ENCODE measurements at places on chromosomes 1 and 21. TPM values are rescaled to one million over a fixed set of nuclear protein-coding genes. Genes with fewer than 3 reads are reported as not detected.

- DNase-seq = no peak
Observed at GRCh38 chr1:231021540-231022031, 18.5 kb downstream of the FAM89A start.

GRCh38 chr1:8533907-8534306 lies 216.0 kb downstream of the SLC45A1 start:
- no peak for DNase-seq

DNA sequence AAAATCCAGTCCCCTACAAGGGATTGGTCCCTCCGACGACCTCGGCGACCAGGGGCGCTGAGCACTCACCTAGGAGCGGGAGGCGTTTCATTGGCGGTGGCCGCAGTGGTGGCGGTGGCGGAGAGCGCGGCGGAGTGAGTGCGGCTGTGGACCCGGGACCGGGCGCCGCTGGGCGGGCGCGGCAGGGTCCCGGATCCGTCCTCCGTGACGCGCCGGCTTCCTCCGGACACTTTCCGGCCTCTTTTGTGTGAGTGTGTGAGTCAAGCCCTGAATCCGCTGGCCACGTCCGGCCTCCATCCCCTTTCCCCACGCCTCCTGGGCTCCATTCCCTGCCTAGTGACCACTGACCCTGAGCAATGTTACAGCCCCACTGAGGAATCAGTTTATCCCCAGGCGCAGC lies at the start of gene ADGRL4:
Gene ADGRL4 (minus strand): TSS at position 167 of the 400 bp plus-strand sequence. CDS start 76 bp downstream, at position 91.
- DNase-seq = no peak

The ERG gene
- 16.4 TPM for polyA plus RNA-seq

The KLF17 gene
- 0.13 TPM for polyA plus RNA-seq

- DNase-seq = no peak
Observed at GRCh38 chr1:171663854-171664575, 11.5 kb upstream of the MYOC start.

The TNFRSF25 gene
- polyA plus RNA-seq = 10.4 TPM

The ATP5IF1 gene
- 72.6 TPM for polyA plus RNA-seq

DNA sequence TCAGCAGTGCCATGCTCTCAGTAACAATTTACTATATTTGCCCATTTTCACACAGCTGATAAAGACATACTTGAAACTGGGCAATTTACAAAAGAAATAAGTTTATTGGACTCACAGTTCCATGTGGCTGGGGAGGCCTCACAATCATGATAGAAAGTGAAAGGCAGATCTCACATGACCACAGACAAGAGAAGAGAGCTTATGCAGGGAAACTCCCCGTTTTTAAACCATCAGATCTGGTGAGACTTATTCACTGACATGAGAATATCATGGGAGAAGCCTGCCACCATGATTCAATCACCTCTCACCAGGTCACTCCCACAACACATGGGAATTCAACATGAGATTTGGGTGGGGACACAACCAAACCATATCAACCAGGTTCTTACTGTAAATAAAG lies 112.1 kb upstream of the C1orf87 start:
- no peak for DNase-seq

DNA sequence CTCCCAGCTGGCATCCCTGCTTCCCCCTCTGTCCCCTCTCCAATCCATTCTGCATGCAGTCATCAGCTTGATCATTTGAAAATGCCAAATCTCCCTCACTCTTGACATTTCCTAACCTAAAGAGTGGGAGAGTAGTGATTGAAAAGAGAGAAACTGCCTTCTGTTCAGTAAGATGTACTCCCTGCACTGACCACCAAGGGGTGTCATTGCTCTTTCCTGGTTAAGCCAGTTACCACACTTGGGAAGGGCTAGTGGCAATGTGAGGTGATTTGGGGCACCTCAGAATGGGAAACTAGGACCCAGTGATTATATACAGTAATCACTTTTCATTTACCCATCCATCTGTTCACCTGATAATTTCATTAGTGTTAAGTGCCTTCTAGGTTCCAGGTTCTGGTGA lies 6.9 kb upstream of the TMEM269 start:
- no peak for DNase-seq

GRCh38 chr1:163664671-163665335 lies 343.0 kb downstream of the NUF2 start:
- DNase-seq = no peak

DNA sequence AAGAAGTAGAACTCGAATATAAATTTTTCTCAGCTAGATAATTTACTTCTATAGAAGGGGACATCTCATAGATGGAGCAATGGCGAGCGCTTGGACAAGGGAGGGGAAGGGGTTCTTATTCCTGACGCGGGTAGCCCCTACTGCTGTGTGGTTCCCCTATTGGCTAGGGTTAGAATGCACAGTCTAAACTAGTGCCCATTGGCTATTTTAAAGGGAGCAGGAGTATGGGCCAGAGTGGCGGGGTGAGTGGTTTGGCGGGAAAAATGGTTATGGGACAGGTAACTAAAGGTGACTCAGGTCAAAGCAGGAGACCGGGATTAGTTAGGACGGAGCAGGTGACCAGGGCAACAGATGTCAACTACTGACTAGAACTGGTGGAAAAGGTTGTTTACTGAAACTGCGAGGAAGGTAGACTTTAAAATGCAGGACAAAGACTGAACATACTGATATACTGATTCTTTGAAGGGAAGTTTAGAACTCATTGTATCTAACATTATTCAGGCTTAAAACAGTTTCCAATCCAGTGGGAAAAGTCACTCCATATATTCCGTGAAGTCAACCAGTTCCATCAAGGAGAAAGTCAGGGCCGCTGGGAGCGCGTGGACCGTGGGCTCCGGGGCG lies 940 bp upstream of the ATAD3A start:
- no peak for DNase-seq

The NBPF10 gene
- polyA plus RNA-seq = 1.3 TPM

The KCNK1 gene
- 1.3 TPM for polyA plus RNA-seq

DNA sequence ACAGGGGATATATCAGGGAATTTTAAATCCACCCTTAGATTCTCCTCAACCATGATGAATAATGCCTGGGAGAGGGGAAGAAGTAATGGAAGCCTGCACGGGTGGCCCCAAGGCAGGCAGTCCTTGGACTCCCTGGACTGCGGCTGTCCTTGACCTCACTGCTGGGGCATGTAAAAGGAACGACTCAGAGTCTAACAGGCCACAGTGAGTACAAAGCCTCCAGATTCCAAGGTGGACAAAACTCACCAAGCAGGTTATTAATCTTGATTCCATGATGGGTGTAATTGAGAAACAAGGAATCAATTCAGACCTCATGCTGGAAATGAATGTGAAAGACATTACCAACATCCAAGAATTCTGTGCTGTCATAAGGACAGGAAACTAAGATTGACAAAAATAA lies 13.0 kb upstream of the ARHGAP29 start:
- no peak for DNase-seq

DNA sequence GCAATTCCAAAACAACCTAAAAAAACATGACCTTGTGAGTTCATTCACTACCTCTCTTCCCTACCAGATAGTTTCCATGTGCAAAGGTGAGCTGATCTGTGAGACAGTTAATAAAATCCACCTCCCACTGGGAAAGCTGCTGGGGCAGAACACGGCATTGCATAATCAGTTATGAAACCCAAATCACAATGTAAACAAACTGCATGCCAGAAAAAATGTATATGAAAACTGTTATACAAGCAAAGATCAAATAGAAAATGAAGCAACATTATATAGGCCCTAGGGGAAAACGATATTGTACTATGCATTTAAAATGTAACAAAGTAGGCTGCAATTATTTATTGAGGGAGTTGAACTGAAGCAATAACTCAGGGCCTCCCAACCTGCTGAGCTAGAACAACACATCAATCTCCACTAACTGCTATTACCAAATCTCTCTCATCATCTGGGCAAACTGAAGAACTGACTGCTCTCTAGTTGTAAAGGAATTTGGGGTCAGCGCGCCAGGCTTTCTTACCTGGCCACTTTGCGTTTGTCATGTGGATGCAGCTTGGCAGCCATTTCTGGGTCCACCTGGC lies 31.0 kb downstream of the TRIT1 start:
- DNase-seq = no peak

The FAM43B gene
- 0.58 TPM for polyA plus RNA-seq

DNA sequence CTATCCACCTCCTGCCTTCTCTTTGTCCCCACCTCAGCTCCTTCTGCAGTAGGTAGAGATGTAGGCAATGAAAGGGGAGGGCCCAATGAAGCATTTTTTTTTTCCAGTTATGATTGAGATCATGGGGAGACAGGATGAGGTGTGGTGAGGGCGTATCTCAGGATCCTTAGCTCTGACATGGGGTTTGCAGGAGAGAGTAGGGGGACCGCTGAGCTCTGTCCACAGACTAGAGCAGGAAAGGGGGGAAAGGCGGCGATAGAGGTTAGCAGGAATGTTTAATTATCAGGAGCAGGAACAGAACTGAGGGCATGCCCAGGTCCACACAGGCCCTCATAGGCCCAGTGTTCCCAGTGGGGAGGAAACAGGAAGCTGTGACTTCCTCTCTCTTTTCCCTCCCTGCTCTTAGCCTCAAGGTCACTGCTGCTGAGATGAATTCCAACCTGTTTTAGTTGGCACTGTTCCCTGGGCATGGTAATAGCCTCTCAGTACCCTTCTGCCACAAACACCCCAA lies 901 bp upstream of the RXFP4 start:
- no peak for DNase-seq

GRCh38 chr1:245798349-245798711 lies 643.5 kb downstream of the KIF26B start:
- no peak for DNase-seq

GRCh38 chr21:27408826-27409225 lies 441.9 kb upstream of the ADAMTS5 start:
- DNase-seq = no peak

DNA sequence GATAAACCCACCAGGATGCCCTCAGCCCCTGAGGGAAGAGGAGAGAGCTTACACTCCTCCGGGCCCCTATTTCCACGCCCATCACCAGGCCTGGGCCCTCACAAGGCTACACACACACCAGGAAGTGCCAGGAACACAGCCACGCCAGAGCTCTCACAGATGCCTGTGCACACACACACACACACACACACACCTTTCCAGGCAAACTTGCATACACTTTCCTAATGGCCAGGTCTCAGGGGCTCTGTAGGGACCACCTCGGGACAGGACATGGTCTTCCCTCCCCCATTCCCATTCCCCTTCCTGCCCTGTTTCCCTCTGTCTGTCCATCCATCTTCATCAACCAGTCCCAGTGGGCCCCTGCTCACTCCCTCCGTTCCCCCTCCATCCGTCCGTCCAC lies 9.7 kb upstream of the EPHA2 start:
- no peak for DNase-seq

- no peak for DNase-seq
Observed at GRCh38 chr1:220786337-220787068, at the start of gene MTARC1. TSS of gene MTARC1 (plus strand) at chr1:220786913. CDS start at chr1:220786945, 32 bp downstream.

The ETS2 gene
- 24.9 TPM for polyA plus RNA-seq

DNA sequence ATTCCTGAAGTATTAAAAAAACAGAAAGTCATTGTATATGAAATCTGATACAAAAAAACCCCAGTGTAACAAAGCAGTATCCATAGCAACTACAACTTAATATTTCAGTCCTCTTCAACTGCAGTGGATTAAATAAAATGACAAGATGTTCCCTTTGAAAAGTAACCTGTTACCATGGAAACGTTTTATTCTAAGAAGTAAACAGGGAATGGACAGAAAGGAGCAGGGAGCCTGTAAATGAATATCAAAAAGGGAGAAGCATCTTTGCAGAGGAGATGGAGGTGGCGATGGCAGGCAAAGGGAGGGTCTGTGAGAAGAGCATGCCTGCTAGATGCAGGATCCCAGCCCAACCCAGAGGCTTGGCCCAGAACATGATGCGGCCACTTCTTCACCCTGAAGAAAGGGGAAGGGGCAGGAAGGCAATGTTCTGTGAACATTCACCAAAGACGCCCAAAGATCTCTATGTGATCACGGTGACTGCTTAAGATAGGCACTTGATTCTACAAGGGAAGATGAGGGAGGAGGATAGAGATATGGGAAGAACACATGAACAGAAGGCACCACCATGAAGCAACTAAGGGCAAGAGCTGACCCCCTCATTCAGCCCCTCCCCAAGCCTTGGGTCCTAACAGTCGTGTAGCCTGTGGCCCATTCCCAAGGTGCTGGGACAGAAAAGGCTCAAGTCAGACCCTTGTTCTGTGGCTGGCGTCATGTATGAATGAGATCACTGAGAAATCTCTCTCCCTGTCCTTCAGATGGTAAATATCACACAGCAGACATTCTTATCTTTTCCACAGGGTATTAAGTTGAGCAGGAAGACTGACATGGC lies 200.0 kb downstream of the SLC45A1 start:
- DNase-seq = peak; percentile 50

- no peak for DNase-seq
Observed at GRCh38 chr1:44318097-44319088, 36.7 kb downstream of the ERI3 start.

GRCh38 chr21:38490411-38491020 lies 7.8 kb downstream of the ERG start:
- no peak for DNase-seq

The FCRL2 gene
- polyA plus RNA-seq = 0.11 TPM

DNA sequence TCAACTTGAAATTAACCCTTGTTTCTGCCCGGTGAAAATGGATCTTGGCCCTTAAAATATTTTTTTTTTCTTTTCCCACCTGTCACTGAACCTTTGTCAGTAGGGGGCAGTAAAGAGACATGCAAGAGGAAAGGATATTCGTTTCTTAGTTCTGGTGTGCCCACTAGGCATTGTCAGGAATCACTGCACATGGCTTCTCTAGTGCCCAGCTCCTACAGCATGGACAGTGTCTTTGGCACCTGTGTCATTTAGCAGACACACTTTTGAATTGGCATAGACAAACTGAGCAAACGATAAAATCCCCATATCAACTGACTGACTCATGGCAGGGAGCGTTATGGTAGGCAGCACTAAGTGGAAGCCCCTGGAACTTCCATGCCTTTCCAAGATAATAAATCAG lies 1048.1 kb downstream of the BRINP3 start:
- DNase-seq = no peak

GRCh38 chr1:243718893-243719292 lies 131.2 kb downstream of the AKT3 start:
- no peak for DNase-seq

DNA sequence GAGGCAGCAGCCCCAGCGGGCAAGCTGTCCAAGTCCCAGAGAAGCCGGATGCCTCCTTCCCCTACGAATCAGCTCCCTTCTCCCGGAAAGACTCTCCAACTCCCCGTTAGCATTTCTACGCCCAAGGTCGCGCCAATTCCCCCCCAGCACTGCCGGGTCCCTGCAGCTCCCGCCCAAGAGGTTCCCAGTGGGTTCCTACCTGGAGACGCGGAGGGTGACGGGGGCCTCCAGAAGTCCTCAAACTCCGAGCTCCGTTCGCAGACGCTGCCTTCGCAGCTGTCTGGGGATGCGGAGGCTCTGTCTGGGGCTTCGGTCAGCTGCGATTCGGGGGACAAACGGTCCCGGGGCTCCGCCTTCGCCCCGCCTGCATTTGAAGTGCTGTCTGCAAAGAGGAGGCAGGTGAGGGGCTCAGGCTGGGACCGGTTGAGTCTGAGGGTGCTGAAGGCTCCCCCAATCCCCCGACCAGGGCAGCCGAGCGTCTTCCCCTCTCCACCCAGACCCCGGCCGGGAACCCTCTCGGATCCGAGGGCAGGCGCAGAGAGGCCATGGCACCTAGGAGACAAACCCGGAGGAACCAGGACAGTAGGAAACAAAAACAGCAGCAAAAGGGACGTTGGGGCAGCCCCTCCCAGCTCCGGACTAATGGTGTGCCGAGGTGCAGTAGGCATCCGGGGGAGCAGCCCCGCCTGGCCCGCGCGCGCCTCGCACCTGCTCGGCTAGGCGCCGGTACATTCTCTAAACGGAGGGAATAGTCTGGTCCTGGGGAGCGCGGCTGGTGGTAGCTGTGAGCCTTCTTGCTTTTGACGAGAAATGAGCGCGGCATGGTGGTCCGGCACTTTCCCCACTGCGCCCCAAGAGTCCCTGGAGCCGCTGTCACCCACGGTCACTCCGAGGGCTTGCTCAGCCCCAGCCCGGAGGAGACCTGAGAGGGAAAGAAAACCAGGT lies 3.8 kb downstream of the GFI1 start:
- no peak for DNase-seq

GRCh38 chr1:210321552-210321951 lies 7.2 kb upstream of the HHAT start:
- no peak for DNase-seq

Measured in forelimb muscle (tissue), 1 donor.